Lower lobe of right lung (tissue), 2 donors: ENCODE measurements at places on chromosomes 3 and 15. TPM values are rescaled to one million over a fixed set of nuclear protein-coding genes. Genes with fewer than 3 reads are reported as not detected.

- DNase-seq = no peak
- H3K27ac ChIP-seq = no peak overlapping the region
- H3K36me3 ChIP-seq = no peaks in the 10 kb centered on the region
- no peaks in the 10 kb centered on the region for H3K27me3 ChIP-seq
- no peak overlapping the region for H3K4me3 ChIP-seq
Measured at GRCh38 chr3:40745381-40746106, 220.8 kb downstream of the ZNF621 start.

GRCh38 chr3:56260262-56260661 lies 208.0 kb downstream of the ERC2 start:
- no peaks in the 10 kb centered on the region for H3K27me3 ChIP-seq
- no peak for DNase-seq
- no peak overlapping the region for H3K27ac ChIP-seq
- no peak overlapping the region for H3K4me3 ChIP-seq
- no peaks in the 10 kb centered on the region for H3K4me1 ChIP-seq
- no peaks in the 10 kb centered on the region for H3K36me3 ChIP-seq

DNA sequence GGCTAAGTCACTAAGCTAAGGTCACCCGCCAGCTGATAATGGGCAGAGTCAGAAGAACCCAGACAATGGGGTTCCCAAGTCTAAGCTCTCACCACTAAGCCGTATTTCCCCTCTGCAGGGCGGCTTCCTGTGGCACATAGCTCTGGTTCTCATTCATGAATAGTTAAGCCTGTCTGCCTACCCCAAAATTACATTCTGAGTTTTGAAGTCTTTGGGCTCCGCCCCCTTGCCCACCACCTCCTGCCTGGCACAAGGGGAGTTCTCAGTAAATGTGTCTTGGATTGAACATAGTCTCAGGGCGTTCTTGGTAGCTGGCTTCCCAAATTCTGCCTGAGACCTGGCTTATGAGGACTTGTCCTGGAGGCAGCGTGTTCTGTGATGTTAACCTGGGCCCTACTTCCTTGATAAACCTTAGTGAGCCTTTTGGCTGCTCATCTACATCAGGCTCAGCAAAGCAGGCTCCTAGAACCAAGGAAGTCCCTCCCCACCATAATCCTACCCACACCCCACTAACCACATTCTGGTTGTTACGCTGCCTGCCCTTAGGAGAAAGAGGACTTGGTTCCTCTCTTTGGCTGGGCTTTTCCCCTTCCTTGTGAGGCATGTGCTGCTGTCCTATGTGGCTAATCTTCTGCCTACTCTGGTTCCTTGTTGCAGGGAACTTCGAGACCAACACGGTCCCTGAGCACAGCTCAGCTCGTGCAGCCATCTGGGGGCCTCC lies 54.9 kb downstream of the STARD5 start:
- DNase-seq = no peak
- no peak overlapping the region for H3K4me3 ChIP-seq
- H3K36me3 ChIP-seq = peaks cover 55% of the 10 kb centered on the region
- H3K27me3 ChIP-seq = no peaks in the 10 kb centered on the region
- peaks cover 24% of the 10 kb centered on the region for H3K4me1 ChIP-seq
- H3K27ac ChIP-seq = no peak overlapping the region

DNA sequence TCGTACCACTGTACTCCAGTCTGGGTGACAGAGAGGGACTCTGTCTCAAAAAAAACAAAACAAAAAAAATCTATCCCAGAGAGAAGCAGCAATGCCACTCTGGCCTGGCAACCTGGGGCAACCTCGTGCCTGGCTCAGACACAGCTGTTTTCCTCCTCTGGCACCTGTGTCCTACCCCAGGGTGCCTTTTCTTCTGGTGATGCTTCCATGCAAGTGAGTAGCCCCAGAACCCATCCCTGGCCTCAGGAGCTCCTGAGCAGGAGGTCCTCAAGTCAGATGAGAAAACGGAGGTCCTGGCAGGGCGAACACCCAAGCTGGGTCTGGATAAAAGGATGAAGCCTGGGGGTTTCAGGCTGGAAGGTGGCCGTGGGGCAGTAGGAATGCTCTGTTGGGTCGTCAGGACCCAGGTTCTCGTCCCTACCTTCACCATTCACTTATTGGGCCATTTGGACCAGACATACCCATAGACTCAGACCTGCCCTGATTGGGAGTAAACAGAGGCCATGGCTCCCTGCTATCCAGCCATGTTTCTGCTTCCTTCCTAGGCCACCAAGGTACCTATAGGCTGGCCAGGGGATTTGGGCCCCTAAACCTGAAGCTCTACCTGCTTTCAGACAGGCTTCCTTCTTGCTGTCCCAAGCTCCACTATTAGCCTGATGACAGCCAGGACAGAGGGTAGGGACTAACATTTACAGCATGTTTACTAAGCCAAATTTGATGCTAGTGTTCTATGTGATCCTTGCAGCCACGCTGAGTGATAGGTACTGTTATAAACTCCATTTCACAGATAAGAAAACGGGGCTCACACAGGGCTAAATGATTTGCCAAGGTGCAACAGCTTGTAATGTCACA lies 102.2 kb downstream of the DAPK2 start:
- no peak overlapping the region for H3K4me3 ChIP-seq
- H3K36me3 ChIP-seq = no peaks in the 10 kb centered on the region
- H3K27me3 ChIP-seq = no peaks in the 10 kb centered on the region
- DNase-seq = no peak
- no peak overlapping the region for H3K27ac ChIP-seq

DNA sequence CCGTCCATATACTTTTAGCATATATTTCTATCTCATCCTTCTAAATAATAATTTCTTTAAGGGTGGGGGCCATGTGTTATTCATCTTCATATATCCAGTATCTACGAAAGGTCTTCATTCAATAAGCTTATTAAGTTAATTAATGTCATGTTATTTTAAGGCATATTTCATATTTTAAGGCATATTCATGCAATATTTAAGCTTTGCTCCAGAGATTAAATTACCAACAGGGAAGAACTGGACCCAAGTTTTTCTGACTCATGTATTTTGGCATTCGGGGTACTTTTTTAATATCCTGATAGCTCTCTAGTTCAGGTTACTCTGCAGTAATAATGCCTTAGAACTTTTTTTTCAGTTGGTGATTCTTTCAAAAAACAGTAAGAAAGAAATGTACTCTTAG lies 27.4 kb downstream of the PHC3 start:
- no peak for DNase-seq
- peaks cover 19% of the 10 kb centered on the region for H3K36me3 ChIP-seq
- no peak overlapping the region for H3K27ac ChIP-seq
- H3K27me3 ChIP-seq = no peaks in the 10 kb centered on the region

The GOLGA8T gene
- not detected for total RNA-seq

The RPP25 gene
- total RNA-seq = 17.0 TPM

The BLM gene
- total RNA-seq = 2.0 TPM
